Hepatocyte (in vitro differentiated cells): ENCODE measurements at places on chromosomes 2 and 18. TPM values are rescaled to one million over a fixed set of nuclear protein-coding genes. Genes with fewer than 3 reads are reported as not detected.

The GLB1L gene
- 5.9 and 9.6 TPM in 2 replicates for total RNA-seq

The KIF5C gene
- 3.6 and 5.4 TPM in 2 replicates for total RNA-seq

The DPYSL5 gene
- 0.48 and 0.63 TPM in 2 replicates for total RNA-seq

The HOXD1 gene
- total RNA-seq: not detected in 2 replicates

The CDK15 gene
- total RNA-seq: 0.80 and 4.0 TPM in 2 replicates

The GTF2A1L gene
- total RNA-seq: 1.2 and 4.1 TPM in 2 replicates

The NGEF gene
- total RNA-seq: 1.3 and 3.2 TPM in 2 replicates

The DIPK1C gene
- total RNA-seq: 0.40 and 0.56 TPM in 2 replicates

The CSRNP3 gene
- 8.1 and 14.0 TPM in 2 replicates for total RNA-seq

The CD8B gene
- total RNA-seq: 1.00 and 1.5 TPM in 2 replicates

The KCNE4 gene
- total RNA-seq: 51.0 and 54.6 TPM in 2 replicates

The C2orf15 gene
- total RNA-seq: 5.9 and 10.0 TPM in 2 replicates

The CXCR1 gene
- total RNA-seq: not detected in 2 replicates

The CHST9 gene
- 30.6 and 32.7 TPM in 2 replicates for total RNA-seq

The CD8B2 gene
- 0.44 TPM in 1 of 2 replicates, not detected in the other for total RNA-seq

The SAG gene
- total RNA-seq: 0.47 TPM in 1 of 2 replicates, not detected in the other

The TEX44 gene
- total RNA-seq: not detected in 2 replicates

The POTEI gene
- 1.9 and 2.9 TPM in 2 replicates for total RNA-seq

The HSBP1L1 gene
- 55.2 and 58.7 TPM in 2 replicates for total RNA-seq

The CNGA3 gene
- total RNA-seq: 0.04 and 0.13 TPM in 2 replicates

The ZNF385B gene
- total RNA-seq: 1.5 and 2.4 TPM in 2 replicates

The ANXA4 gene
- total RNA-seq: 98.8 and 107 TPM in 2 replicates

The DNAJC27 gene
- 4.4 and 6.9 TPM in 2 replicates for total RNA-seq

The CTLA4 gene
- not detected in 2 replicates for total RNA-seq

The LCT gene
- total RNA-seq: 3.2 and 4.1 TPM in 2 replicates

The UBXN4 gene
- 111 and 121 TPM in 2 replicates for total RNA-seq

The CRYGD gene
- not detected in 2 replicates for total RNA-seq

The MTLN gene
- total RNA-seq: 20.2 and 42.1 TPM in 2 replicates

The CHRNG gene
- not detected in 2 replicates for total RNA-seq

The CCDC93 gene
- 23.0 and 37.4 TPM in 2 replicates for total RNA-seq

The RUFY4 gene
- 0.10 and 0.44 TPM in 2 replicates for total RNA-seq
